Activated CD4-positive, alpha-beta T cell treated with anti-CD3 and anti-CD28 coated beads, Interleukin-2, amount 50 U/mL, for 24 hours (primary cell): ENCODE measurements at places on chromosomes 6 and 20.

- no peak for DNase-seq
Measured at GRCh38 chr20:12203981-12204380, 286.3 kb downstream of the BTBD3 start.

GRCh38 chr6:95802978-95803377 lies 212.8 kb upstream of the FUT9 start:
- DNase-seq: no peak

DNA sequence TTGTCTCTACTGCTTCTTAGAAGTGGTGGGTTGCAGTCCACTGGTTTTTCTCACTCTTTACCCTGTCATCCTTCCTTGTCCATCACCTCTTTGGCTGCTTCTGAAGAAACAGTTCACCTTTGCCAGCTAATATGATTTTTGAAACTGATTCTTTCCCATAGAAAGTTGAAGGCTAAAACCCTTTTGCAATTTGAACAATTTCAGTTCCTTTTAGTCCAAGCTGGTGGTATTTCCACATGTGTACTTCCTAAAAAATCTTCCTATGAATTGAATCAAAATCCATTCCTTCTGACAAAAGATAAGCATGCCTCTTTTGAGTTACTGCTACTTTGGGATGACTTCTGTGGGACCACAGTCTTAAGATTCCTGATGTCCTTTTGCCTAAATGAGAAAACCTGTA lies 210.0 kb upstream of the MAN1A1 start:
- no peak for DNase-seq

- DNase-seq: no peak
Measured at GRCh38 chr6:80548532-80548931, 442.1 kb downstream of the BCKDHB start.

- DNase-seq: no peak
Measured at GRCh38 chr20:50230184-50230583, 39.6 kb downstream of the CEBPB start.

DNA sequence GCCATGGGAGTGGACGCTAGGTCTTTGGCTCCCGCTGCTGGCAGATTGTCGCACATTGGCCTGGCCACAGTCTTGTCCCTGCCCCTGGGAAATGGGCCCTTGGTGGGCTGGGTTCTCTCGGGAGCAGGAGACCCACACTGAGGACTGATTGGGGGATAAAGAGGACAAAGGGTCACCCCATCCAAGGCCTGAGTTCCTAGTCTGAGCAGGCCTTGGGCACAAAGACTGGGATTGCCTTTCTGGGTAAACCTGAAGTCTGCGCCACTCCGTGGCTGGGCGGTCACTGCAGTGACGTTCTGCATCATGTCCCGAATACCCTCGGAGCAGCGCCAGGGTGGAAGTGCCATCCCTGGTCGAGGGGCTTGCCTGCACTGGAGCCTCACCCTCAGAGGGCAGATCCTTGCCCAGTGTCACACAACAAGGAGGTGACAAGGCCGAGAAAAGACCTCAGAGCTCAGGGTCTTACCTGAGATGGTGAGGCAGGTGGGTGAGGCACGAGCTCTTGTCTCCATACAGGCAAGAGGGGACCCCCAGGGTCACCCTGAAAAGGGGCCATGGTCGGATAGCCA lies 36.1 kb upstream of the ZBP1 start:
- no peak for DNase-seq

- DNase-seq: no peak
Measured at GRCh38 chr6:29456971-29457370, at the start of the genes OR11A1 and OR2H1. TSS of gene OR11A1 (minus strand) at chr6:29457071. CDS start at chr6:29427641, 29,430 bp downstream. TSS of gene OR2H1 (plus strand) at chr6:29457155. CDS start at chr6:29461770, 4,615 bp downstream.

DNA sequence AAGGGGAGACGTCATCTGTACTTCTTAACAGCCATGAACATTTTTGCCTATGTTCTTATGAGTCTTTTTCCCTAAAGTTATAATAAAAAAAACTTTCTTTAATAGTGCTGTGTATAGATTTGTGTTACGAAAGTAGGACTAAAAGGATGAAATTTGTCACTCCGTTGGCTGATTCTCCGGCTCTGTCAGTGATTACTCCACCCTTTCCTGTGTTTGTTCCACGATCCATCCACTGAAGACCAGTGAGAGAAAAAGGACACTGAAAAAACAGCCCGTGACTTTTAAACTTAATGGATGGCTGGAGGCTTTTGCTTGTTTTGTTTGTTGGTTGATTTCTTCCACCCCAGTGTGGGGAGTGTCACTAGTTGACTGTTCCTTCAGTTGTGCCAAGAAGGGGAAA lies 232.0 kb upstream of the NOX3 start:
- DNase-seq: no peak

GRCh38 chr20:50366270-50367103 lies 143.7 kb upstream of the PTPN1 start:
- DNase-seq: no peak

- no peak for DNase-seq
Measured at GRCh38 chr6:151095538-151096254, 144.1 kb upstream of the AKAP12 start.

- no peak for DNase-seq
Measured at GRCh38 chr6:19443411-19443810, 393.8 kb upstream of the ID4 start.

DNA sequence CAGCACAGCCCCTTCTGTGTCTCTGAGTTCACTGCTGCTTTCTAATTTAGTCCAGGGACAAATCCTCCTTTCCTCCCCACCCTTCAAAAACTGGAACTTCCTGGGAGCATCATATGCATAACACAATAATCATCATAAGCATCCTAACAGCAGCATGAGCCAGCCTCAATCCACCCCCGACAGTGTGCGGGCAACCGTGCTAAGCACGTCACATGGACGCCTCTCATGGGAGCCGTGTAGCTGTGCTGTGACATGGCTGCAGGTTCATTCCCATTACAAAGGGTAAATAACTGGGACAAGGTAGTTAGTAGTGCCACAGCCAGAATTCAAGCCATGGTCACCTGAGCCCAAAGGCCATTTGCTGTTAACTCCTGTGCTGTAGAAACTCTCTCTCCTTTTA lies 24.5 kb upstream of the ULBP3 start:
- no peak for DNase-seq

DNA sequence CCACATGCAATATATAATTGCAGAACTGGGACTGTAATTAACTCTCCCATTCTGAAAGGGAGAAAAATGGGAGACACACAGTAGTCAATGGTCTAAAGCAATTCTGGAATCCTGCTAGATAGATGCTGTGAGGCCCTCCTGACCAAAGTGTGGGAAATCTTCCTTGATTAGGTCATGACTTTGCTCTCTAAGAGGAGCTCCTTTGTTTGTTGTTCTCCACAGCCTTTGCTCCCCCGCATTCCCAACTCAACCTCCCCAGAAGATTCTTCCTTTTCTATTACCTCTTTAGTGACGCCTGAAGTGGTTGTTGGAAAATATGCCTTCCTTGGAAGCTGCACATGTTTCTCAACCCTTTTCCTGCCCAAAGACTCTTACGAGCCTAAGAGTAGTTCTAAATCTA lies 28.8 kb upstream of the LIN28B start:
- DNase-seq: no peak

GRCh38 chr20:1327827-1328679 lies 886 bp downstream of the SDCBP2 start:
- DNase-seq: no peak

GRCh38 chr20:31440012-31440659 lies at the start of gene DEFB123:
TSS of gene DEFB123 (plus strand) at chr20:31440632. CDS start at chr20:31440699, 67 bp downstream.
- DNase-seq: no peak

DNA sequence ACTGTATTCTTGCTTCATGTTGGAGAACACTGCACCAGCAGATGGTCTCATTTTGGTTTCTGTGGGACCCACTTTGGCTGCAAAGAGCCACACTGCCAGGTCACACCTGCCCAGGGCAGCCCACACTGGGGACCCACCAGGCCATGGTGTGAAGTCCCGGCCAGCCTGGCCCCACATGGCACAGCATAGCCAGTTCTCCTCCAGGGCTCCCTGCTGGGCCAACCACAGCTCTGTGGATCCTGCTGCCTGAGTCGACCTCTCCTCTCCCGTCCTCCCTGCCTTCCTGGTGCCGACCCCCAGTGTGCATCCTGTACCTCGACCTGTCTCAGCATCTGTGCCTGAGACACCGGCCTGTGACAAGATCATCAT lies 3.0 kb downstream of the ARFRP1 start:
- DNase-seq: no peak

GRCh38 chr20:38092915-38093314 lies 59.4 kb downstream of the RPRD1B start:
- no peak for DNase-seq

GRCh38 chr6:14499841-14500240 lies 382.3 kb downstream of the CD83 start:
- DNase-seq: no peak

DNA sequence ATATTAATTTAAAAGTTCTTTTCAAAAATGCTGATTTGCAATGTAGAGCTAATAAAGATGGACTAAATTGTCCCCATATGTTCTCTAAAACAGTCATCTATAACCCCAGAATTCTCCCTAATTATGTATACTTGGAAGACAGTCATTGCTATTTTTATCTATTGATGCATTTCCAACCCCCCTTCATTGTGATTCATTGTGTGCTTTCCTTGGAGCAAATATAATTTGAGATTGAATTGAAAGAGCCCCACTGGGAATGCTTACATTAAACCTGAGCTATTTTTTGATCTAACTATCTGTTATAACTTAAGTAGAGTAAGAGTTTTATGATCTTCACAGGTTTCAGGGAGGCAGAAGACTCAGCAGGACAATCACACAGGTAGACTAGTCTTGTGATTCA lies 73.7 kb upstream of the PTCHD4 start:
- DNase-seq: no peak

DNA sequence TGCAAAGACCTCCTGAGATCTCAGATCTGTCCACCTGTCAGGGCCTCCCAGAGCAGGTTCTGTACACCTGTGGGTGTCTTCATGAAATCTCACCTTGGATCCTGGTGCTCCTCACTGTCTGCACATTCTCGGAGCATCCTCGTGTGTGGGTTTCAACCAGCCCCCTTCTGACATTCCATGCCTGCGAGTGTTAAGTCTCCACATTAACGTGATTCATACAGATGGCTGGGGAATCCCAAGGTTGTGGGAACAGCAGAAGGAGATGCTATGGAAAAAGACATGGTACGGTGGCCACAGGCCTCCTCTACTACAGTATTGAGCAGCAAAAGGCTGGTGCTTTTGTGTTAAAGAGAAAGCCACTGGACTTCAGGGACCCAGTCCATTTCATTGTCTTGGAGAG lies 556.5 kb downstream of the DHX35 start:
- DNase-seq: no peak

DNA sequence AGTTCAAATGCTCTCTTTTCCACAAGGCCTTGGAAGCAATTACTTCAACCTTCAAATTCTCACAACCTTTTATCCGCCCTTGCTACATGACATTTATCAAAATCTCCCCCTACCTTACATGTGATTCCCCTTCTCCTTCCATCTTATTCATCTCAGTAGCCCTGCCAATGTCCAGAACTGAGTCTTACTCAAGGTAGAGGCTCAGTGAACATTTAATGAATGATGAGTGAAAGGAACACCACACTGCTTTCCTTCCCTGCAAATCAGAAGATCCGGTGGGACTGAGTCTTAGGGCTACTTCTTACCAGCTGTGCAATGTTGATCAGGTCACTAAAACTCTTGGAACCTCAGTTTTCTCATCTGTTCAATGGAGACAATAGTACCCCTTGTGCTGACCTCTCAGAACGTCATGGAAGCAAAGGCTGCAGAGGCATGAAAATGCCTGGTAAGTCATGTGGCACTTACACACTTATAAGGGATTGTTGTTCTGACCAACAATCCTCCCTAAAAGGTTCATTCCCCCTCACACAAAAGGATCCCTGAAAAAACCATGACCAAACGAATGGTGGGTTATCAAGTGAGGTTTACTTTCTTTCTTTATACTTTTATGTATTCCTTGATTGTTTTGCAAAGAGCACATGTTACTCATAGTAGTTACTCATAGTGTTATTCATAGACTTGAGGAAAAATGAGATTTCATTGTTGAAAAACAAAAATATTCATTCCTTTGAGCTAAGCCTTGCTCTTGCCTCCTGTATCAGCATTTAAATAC lies 6.5 kb downstream of the MDGA1 start:
- no peak for DNase-seq

- no peak for DNase-seq
Measured at GRCh38 chr6:107641071-107641470, 151.2 kb downstream of the SOBP start.

DNA sequence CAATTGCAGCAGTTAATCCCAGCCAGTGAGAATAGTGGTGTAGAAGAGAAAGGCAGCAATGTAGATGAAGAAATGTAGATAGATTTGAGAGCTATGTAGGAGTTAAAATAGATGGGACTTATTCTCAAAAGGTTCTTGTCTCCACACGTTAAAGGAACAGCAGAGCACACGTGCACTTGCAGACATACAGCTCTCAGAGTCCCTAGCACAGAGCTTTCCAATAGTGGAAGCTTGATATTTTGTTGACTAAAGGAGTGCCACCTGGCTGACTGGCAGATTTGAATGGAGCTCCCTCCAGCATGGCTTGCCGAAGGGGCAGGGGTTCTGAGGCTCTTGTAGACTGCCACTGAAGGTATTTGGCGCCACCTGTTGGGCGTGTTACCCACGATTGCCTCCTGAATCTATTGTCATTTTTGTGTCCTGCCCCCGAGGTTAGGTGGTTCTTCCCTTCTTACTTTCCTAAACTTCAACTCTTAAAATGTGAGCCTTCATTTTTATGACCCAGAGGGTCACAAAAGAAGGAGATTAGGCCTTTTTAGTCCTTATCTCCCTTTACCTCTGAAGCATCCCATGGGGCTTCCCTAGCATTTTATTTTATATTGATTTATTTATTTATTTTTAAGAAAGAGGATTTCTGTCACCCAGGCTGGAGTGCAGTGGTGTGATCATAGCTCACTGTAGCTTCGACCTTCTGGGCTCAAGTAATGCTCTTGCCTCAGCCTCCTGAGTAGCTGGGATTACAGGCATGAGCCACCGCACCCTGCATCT lies 16.4 kb downstream of the BRD2 start:
- DNase-seq: peak; percentile 87

DNA sequence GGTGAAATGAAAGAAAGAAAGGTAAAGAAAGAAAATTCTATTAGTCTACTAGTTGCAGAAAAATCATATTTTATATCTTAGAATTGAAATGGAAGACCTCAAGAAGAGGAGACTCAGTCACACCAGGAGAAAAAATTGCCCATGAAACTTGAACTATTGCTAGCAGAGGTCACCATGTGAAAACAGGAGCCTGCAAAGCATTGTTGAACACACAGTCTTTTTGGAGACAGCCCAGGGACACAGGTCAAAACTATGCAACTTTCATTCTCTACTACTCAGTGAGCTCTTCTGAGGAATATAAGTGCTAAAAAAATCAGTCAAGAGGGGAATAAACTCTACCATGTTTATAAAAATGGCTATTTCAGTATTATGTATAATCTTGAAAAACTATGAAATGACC lies 89.8 kb upstream of the TENT5A start:
- no peak for DNase-seq

DNA sequence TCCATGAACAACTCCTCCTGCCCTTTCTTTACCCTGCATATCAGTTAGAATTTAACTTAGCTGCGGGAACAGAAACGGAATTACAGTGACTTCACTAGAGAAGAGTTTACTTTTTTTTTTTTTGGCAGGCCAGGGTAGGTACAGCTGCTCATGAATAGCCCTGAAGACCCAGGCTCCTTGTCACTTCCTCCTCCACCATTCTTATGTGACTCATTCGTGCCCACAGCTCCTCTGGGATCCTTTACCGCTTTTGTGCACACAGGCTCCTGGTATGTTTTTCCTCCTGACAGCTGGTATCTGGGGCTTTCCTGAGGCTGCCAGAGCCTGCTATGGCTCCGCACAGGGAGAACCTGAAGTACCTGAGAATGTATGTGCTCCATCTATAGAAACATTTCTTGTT lies 3.9 kb upstream of the KCNS1 start:
- no peak for DNase-seq

- DNase-seq: no peak
Measured at GRCh38 chr6:5335020-5335419, 73.7 kb downstream of the FARS2 start.
